ENCODE measurements at places on chromosomes 16 and 17.

GRCh38 chr16:7437843-7438242, 105.2 kb downstream of the RBFOX1 start:
- DNase-seq, result no peak

DNA sequence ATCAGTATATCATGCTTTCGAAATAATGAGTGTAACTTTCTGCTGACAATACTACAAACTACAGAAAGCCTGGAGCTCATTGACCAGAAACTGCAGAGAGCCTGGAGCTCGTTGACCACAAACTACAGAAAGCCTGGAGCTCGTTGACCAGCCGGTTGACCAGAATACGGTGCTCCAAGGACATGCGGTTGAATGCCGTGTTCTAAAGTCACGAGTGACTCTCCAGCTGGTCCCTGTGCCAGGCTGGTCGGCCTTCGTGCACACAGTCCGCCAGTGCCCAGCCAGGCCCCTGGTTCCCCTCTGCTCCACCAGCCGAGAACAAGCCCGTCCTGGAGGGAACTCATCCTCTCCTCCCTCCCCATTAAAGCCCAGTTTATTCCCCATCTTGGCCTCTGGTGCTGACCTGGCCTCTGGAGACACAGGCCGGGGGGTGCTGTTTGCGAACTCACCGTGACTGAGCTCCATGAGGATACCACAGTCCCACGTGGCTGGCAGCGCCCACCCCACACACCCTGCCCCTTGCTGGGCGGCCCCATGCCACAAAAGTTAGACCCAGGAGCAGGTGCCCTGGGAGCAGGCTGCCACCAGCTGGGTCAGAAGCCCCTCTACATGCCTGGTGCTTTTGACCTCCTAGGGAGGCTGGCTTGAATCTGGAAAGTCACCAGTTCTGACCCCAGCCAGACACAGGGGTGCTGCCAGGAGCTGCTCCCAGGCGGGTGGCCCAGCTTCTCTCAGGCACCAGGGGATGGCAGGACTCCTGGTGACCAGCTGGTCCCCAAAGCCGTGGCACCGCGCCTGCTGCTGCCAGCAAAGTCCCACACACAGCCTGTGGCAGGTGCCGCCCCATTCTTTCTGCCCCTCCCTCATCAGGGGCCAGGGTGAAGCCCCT, 15.5 kb upstream of the CDH15 start:
- no peak for DNase-seq

- DNase-seq, result no peak
These were observed 8.6 kb downstream of the CCDC102A start for GRCh38 chr16:57527610-57528360.

- no peak for DNase-seq
These were observed 167.7 kb downstream of the ZNF423 start for GRCh38 chr16:49688036-49688697.

DNA sequence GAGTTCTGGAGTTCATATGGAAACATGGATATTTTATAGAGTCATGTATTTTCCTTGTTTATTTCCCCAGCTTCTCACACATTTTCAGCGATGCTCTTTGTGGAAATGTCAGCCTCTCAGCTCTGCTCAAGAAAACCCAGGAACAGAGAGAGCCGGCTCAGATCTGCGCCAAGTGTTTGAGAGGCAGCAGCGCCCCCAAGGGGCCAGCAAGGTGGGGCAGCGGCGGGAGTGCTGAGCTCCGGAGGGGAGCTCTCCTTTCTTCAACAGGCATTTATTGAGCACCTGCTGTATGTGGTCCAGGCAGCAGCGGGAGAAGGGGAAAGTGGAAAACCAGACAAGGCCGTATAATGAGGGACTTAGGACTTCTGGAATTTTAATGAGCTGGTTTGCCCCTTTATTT, 421.1 kb upstream of the C16orf82 start:
- no peak for DNase-seq

- DNase-seq, result no peak
These were observed 5.9 kb upstream of the UBE2O start for GRCh38 chr17:76458580-76459490.

DNA sequence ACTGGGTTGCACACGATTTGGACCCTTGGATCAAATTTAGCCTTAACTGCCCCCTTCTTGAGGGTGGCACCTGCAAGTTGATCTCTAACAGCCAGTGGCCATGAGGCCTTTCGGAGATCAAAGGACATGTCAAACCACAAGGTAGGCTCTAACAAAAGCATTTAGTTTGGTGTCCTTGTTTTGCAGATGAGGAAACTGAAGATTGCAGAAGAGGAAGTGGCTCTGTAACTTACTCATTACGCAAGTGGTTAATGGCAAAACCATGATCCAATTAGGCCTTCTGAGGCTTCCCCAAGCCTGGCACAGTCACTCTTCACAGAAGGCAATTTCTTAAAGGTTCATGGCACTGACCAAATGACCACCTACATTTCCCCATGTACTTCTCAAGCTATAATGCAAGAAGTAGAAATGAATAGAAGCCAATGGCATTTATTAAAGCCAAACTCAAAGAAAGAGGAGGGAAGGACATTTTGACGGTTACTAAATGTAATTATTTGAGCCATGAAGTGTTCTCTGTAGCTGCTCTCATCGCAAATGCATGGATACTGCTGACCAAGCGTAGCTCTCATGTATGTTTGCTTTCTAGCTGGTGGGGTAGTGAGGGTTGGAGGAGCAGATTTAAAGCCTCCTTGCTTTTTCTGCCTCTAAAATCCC, 32.8 kb upstream of the ABCC12 start:
- DNase-seq, result peak; percentile 89

GRCh38 chr17:58527949-58528348, 13.5 kb upstream of the MTMR4 start:
- no peak for DNase-seq

DNA sequence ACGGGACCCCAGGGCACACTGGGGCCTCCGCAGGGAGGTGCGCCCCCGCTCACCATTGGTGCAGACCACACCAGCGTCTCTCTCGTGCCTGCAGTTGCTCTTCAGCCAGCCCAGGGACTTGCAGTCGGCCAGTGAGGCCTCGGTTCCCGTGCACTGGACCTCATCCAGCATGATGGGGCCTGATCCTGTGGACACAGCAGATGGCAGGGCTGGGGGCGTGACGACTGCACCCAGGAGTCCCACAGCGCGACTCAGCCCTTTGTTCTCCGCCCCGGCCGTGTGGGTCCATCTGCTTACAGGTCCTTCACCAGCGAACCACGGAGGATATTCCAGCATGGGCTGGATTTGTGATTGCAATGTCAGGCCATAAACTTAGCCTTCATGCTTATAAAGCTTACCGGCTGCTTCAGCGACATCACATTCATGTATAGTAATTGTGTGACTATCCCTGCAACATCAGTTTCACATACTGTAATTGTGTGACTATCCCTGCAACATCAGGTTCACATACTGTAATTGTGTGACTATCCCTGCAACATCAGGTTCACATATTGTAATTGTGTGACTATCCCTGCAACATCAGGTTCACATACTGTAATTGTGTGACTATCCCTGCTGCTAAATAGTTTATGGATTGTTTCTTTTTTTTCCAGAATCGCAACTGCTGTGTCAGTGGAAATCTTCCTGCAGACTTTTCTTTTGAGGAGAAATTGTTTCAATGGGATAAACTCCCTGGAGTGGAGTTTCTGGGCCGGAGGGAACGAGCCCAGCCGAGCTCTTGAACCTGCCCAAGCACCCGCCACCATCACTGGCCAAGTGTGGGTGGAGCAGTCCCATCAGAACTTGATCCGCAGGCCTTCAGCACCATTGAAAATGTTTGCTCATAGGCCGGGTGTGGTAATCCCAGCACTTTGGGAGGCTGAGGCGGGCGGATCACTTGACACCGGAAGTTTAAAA, 4.8 kb downstream of the LGALS3BP start:
- DNase-seq, result no peak

DNA sequence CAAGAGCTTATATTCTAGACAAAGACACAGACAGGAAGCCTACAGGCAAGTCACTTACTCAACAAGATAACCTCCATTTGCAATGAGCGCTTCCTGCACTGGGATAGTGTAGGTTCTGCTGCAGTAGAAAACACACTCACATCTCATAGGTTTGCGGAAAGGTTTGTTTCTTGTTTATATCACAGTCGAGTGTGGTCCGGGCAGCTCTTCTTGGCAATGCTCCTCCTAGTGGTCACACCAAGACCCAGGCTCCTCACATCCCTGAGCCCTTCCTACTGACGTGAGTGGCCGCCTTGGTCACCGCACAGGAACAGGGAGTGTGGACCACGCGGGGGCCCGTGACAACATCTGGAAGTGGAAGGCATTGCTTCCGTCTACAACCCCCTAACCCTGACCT, 48.0 kb upstream of the RBFOX3 start:
- no peak for DNase-seq
